ENCODE measurements at places on chromosomes 1 and 21.

- peak; percentile 20 for DNase-seq
Measured at GRCh38 chr1:230310381-230311163, 115.6 kb downstream of the PGBD5 start.

GRCh38 chr1:21672478-21673276, 3.5 kb upstream of the RAP1GAP start:
- DNase-seq, result no peak

DNA sequence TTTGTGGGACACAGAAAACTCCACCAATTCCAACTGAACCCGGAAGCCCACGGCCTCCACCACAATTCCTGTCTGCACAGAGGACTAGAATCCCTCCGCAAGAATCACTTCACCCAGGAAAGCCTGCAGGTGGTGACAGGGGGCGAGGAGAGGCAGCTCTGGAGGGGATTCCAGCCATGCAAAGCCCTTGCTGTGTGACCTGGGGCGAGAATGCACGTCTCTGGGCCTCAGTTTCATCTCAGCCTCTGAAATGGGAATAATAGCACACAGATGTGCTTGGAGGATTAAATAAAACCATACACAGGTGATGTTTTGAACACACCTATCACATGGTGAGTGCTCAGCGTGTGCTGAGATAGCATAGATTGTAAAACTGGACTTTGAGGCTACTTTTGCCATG, 14.1 kb downstream of the FBXO2 start:
- no peak for DNase-seq

GRCh38 chr1:36908096-36908495, 126.2 kb downstream of the GRIK3 start:
- no peak for DNase-seq

DNA sequence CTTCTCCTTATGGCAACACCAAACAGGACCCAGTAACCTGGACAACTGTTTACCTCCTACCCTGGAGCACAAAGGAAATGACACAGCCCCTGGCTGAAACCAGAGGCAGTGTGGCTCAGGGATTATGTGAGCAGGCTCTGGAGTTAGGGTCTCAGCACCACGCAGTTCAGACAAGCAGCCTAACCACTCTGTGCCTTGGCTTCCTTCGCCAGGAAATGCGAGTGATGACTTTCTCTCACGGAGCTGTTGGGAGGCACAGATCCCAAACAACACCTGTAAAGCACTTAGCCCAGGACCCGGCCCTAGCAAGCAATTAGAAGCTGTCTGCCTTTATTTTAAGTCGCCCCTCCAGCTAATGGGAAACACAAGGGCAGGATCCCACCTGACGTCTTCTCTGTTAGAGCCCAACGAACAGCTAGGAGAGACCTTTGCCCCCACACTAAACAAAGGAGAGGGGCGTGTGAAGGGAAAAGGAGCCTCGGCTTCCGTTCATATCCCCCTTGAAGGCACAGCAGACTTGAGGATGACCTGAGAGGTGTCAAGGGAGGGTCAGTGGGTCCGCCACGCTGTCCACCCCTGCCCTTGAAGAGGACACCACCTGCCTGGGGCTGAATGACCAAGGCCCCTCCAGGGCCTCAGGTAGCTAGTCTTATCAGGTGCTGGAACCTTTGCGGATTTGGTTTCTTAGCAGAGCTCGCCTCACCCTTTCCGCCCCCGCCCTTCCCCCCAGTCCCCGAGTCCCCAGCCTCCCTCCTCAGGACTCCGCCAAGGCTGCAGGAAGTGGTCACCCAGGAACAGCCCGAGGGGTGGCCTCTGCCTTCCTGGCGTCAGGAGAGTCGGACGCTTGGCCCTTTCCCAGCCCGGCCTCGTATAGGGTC, 860 bp downstream of the TMEM63A start:
- DNase-seq, result no peak

DNA sequence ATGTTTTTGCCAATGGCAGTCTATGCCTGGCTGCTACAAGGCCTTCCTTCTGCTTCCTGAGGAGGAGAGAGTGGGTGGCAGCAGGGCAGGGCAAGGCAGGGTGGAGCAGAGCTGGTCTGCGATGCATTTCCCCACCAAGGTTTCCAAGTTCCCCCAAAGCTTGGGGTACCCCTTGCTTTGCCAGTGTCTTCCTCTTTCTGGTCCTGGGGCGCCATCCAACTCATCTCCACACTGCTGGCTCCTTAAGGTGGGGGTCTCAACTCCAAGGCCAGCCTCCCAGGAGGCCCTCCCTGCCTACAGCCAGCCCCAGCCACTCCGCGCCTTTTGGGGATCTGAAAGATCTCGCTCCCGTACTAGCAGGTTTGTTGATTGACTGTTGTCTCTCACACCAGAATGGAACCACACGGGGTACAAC, 3.9 kb upstream of the SKI start:
- DNase-seq, result no peak

All from DMS 273 treated with DMSO at 0.1 percent for 48 hours (cell line).